Left kidney (tissue), 8 donors: ENCODE measurements at places on chromosomes 6 and 20.

DNA sequence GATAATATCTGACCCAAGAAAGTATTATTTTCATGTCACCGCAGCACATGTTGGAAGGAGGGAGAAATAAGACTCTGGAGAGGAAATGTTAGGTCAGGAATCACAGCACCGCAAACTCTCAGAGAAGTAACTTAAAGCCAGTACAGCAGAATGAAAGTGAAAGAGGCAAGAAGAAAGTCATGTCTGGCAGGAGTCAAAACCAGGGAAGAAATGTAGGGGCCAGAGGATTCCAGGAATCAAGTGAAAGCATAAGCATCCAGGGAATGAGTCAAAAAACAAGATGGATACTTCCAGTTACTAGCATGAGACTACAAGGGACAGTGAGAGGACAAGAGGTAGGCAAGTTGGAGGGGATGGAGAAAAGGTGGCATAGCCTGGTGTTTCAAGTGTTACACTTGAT, 80.4 kb downstream of the AK9 start:
- DNase-seq, result peak; percentile 17

DNA sequence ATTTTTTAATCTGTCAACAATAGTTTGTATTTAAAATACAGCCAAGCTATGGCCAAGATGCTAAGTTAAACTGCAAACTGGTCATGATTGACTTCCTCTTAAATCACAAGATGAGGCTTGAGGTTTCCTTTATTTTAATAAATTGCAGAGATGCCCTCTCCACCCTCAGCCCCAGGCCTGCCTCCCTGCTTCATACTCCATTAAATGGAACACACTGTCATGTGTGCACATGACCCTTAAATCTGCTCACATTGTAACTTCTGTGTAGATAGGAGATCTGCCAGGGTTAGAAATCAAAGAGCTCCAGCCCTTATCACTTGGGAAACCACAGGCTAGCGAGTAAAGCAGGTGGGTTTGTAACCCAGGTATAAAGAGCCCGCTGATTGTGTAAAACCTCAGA, 20.8 kb downstream of the DUSP22 start:
- no peak for DNase-seq

DNA sequence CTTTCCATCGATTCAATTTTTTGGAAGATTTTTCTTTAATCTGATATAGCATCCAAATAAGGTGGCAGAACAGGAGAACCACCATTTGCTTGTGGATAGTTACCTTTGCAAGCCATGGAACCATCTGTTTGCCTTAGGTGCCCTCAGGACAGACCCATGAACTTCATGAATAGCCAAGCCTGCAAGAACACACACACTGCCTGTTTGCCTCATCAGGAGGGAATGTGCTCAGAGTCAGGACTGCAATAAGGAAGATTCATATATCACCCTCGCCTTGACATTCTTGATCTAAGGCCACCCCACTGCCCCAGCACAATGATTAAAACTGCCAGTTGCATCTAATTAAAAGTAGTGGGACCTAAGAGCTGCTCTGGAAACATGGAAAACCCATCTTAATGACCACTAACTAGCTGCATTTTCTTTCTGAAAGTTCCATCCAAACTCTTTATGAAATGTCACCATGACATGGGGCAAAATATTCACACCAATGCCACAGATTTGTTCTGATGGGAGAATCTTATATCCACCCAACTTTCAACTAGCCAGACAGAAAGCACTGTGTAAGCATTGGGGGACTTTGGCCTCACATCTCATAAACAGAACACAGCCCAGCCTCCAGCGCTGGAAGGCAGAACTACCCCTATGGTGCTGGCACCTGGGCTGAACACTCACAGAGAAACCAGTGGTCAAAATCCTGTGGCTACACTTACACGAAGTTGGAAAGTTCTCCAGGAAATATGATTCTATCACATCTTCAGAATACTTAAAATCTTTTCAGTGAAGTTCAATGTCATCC, 48.3 kb downstream of the TBXT start:
- no peak for DNase-seq

- no peak for DNase-seq
Observed at GRCh38 chr6:137117581-137117980, 55.9 kb downstream of the IL22RA2 start.

- peak; percentile 26 for DNase-seq
Observed at GRCh38 chr6:157380458-157380778, 572 bp upstream of the ZDHHC14 start.

DNA sequence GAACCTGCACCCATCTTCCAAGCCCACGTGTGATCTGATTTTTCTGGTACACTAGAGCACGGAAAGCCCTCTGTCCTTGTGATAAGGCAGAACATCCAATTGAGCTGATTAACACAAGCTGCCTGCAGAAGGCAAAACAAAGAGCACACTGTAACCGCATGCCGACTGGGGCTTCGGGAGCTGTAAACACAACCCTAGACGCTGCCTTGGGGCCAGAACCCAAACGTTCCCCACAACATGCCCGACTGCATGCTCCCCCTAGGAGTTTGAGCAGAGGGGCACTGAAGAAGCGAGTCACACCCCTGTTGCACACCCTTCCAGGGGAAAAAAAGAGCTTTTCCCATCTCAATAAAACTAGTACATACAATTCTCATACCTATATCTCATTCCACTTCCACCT, 470.7 kb downstream of the HTR1B start:
- no peak for DNase-seq

DNA sequence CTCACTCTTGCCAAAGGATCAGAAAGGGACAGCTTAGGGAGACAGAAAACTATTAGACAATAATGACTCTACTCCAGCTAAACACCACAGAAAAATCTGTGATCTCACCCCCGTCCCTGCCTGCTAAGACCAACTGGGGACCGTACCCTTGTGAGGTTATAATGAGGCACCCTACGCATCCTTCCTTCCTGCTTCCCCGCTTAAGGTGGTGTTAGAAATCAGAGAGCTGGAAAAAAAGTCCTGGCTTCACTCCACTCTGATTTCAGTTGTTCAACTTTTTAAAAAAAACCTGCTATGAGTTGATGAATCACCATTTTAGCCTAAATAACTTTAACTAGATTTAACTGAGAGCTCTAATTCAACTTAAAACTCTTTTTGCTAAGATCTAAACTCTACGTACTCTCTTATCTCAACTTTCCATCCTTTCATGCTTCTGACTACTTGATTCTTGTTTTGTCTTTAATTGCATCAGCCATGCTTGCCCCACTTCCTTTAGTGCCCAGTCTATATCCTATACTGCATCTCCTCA, 35.8 kb upstream of the TMEM14A start:
- DNase-seq, result no peak

GRCh38 chr6:16228709-16229665, 9.4 kb upstream of the GMPR start:
- DNase-seq, result no peak

DNA sequence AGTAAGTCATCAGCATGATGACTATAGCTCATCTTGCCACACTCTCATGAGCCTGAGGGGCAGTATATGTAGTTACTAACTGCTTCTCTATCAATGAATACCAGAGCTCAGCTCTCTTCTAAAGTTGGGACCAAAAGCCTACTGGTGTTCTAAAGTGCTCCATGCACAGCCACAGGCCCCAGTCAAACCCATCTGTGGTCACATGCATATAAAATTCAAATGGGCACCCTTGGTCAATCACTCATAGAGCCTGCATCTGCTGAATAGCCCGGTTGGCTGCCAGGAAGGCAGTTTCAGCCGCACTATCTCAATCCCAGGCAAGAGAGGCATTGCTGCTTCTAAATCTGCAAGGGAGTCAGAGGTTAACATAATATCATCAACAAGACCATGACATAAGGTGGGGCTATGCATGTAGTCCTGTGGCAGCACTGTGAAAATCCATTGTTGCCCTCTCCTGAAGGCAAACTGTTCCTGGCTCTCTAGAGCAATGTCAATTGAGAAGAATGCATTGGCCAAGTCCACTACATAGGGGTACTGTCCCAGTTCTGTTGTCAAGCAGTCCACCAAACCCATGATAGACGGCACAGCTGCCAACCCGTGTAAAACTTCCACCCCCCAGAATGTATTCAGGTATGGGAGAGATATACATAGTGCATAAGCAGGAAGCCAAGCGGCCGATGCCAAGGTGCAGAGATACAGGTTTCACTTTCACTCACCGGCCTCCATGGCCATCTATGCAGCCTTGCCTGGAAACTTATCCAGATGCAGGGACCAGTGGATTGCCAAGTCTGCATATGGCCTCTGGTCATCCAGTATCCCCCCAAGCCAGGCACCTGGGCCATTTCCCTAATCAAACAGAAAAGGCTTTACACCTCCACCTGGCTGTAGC, 76.2 kb downstream of the ALDH8A1 start:
- no peak for DNase-seq

GRCh38 chr6:209432-210103, 82.7 kb upstream of the DUSP22 start:
- no peak for DNase-seq

DNA sequence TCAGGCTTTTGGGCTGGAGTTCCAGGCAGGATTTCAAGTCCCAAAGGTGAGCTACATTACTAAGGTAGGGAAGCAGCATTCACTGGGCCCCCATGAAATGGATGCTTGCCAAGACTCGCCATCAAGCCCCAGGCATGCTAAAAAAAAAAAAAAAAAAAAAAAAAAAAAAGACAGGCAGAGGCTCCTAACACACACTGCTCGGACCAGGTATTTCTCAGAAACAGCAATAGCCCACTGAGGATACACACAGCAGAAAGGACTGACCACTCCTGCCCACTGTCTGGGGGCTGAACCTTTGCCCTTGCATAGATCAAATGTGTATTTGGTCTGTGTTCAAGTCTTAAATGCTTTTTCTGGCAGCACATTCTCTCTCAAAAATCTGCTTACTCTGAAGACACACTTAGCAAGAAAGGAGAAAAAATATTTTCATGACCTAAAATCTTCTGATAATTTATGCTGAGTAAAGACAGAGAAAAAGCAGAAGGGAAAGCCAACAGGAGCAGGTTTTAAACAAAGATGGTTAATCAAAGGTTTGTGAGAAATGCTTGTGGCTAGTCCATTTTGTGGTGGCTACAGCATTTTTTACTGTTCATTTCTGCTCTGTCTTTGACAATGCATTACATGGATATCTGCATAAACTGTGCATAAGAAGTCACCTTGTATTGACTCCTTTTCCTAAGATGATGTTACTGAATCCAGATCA, 37.9 kb upstream of the BEND6 start:
- no peak for DNase-seq

GRCh38 chr6:45959534-45960145, 56.0 kb downstream of the CLIC5 start:
- DNase-seq, result peak; percentile 65

DNA sequence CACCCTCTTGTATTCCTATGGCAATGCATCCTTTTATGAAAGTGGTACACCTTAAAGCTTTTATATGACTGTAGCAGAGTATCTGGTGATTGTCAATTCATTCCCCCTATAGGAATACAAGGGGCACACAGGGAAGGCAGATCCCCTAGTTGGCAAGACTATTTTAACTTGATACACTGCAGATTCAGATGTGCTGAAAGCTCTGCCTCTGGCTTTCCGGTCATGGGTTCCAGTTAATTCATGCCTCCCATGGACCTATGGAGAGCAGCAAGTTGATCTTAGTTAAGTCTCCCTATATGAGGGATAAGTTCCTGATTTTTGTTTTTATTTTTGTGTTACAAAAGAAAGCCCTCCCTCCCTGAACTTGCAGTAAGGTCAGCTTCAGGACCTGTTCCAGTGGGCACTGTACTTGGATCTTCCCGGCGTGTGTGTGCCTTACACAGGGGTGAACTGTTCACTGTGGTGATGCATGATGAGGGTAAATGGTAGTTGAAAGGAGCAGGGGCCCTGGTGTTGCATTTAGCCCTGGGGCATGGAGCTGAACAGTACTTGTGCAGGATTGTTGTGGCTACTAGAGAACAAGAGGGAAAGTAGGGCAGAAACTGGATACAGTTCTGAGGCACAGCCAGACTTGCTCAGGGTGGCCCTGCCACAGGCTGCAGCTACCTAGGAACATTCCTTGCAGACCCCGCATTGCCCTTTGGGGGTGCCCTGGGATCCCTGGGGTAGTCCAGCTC, 292.1 kb downstream of the ESR1 start:
- no peak for DNase-seq

- DNase-seq, result no peak
Observed at GRCh38 chr6:123744840-123745239, 58.8 kb upstream of the NKAIN2 start.

GRCh38 chr20:48454671-48455490, 372.9 kb downstream of the PREX1 start:
- no peak for DNase-seq

- no peak for DNase-seq
Observed at GRCh38 chr6:4932228-4932903, 71.5 kb downstream of the RPP40 start.

- DNase-seq, result no peak
Observed at GRCh38 chr6:101741474-101742171, 348.1 kb downstream of the GRIK2 start.

DNA sequence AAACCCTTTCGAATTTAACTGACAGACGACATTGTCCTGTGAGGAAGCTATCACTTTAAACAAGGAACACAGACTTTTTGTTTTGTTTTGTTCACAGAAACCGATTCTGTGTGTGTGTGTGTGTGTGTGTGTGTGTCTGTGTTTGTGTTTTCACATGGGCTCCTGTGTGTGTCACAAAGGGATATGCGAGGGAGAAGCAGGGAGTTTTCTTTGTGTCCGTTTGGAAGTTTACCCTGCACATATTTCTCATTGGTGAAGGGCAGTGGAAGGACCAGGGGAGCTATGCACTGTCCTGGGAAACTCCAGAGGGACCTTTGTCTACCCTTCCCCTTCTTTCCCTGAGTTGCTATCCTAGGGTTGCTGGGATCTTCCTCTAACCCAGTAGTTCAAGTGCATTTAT, 17.7 kb downstream of the POM121L2 start:
- no peak for DNase-seq

- DNase-seq, result no peak
Observed at GRCh38 chr20:54083459-54083858, 13.1 kb upstream of the BCAS1 start.

DNA sequence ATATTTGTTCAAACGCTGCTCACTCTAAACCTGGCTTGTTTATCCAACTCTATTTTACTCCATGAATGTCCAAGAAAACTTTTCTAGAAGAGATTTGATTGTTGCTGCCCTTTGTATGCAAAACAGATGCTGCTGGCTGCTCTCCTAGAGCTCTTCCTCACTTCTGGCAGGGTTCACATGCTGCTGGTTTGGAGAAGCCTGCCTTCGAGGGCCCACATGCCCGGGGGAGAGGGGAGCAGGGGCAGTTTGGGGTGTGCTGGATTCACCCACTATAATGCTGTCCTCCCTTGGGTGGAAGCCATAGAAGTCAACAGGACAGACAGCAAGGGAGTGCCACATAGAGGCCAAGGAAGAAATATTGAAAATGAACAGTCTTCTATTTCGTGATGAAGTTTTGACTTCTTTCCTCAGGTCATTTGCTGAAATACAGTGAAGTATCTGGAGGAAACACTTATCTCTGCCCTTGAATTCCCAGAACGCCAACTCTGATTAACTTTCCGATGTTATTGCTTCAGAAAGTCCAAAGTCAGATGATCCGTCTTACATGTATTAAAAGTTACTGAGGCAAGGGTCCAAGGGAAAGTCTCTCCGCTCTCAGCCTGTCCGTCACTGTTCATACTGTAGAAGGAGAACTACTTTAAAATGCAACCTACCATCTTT, 32.4 kb downstream of the LY86 start:
- no peak for DNase-seq

- DNase-seq, result no peak
Observed at GRCh38 chr6:99146711-99147110, 199.0 kb upstream of the FBXL4 start.

GRCh38 chr6:145028144-145028818, 707.0 kb downstream of the EPM2A start:
- no peak for DNase-seq

GRCh38 chr6:52010806-52011205, 76.6 kb downstream of the PKHD1 start:
- peak; percentile 7 for DNase-seq

- no peak for DNase-seq
Observed at GRCh38 chr6:21740376-21741124, 147.0 kb downstream of the SOX4 start.
